ENCODE measurements at places on chromosomes 7 and 10. TPM values are rescaled to one million over a fixed set of nuclear protein-coding genes. Genes with fewer than 3 reads are reported as not detected.
A peak's percentile ranks its signal among the peaks of the same experiment; 100 is the strongest.

SPDYE11 gene
- polyA plus RNA-seq: not detected

SYNPO2L gene
- 0.12 TPM for polyA plus RNA-seq

RPEL1 gene
- polyA plus RNA-seq: not detected

SPAG6 gene
- 12.2 TPM for polyA plus RNA-seq

ZNF800 gene
- polyA plus RNA-seq: 7.7 TPM

- no peak overlapping the region for H3K4me3 ChIP-seq
- H3K27ac ChIP-seq: no peak overlapping the region
- H3K36me3 ChIP-seq: peaks cover 14% of the 10 kb centered on the region
- no peaks in the 10 kb centered on the region for H3K27me3 ChIP-seq
- no peak for DNase-seq
Observed at GRCh38 chr10:94608559-94608958, 63.0 kb downstream of the HELLS start.

GRCh38 chr10:1650542-1651269 lies 86.6 kb downstream of the ADARB2 start:
- no peaks in the 10 kb centered on the region for H3K4me1 ChIP-seq
- H3K27me3 ChIP-seq: no peaks in the 10 kb centered on the region
- no peaks in the 10 kb centered on the region for H3K36me3 ChIP-seq
- H3K4me3 ChIP-seq: no peak overlapping the region
- H3K27ac ChIP-seq: no peak overlapping the region
- no peak for DNase-seq

GRCh38 chr7:102044984-102045673 lies 227.7 kb downstream of the CUX1 start:
- H3K27me3 ChIP-seq: no peaks in the 10 kb centered on the region
- H3K4me3 ChIP-seq: no peak overlapping the region
- peak overlapping the region; percentile 56 for H3K27ac ChIP-seq
- H3K4me1 ChIP-seq: peaks cover 8% of the 10 kb centered on the region
- peak; percentile 97 for DNase-seq

DNA sequence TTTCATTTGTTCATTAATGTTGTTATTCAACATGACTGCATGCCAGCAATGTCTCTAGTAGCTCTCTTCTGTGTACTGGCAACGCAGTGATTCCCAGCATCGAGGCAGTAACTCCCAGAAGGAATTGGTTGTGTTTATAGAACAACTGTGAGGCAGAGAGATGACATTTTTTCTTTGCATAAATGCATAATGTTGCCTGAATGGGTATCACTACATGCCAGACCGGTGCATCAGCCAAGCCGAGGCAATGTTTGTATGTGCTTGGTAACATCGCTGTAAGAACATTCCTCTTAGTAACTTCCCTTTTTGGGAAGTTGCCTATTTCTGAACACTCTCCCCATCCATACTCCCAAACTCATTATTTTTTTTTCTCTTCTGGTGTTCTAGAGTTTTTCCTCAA lies 182.9 kb downstream of the HTR7 start:
- H3K4me1 ChIP-seq: no peaks in the 10 kb centered on the region
- H3K27me3 ChIP-seq: no peaks in the 10 kb centered on the region
- no peaks in the 10 kb centered on the region for H3K36me3 ChIP-seq
- DNase-seq: peak; percentile 46

GRCh38 chr7:6530626-6531491 lies 20.4 kb downstream of the GRID2IP start:
- peaks cover 34% of the 10 kb centered on the region for H3K27me3 ChIP-seq
- no peak overlapping the region for H3K4me3 ChIP-seq
- DNase-seq: no peak
- no peak overlapping the region for H3K27ac ChIP-seq

DNA sequence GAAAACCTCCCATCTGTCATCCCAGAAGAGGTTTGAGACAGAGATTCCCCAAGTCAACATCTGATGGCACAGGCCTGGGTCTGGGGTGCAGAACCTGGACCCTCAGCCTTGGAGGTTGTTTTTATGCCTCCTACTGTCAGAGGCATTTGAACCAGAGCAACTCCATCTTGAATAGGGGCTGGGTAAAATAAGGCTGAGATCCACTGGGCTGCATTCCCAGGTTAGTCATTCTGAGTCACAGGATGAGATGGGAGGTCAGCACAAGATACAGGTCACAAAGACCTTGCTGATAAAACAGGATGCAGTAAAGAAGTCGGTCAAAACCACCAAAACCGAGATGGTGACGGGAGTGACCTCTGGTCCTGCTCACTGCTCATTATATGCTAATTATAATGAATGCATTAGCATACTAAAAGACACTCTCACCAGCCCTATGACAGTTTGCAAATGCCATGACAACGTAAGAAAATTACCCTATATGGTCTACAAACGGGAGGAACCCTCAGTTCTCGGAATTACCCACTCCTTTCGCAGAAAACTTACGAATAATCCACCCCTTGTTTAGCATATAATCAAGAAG lies 92.0 kb downstream of the ITGA8 start:
- no peak overlapping the region for H3K4me3 ChIP-seq
- peaks cover 6% of the 10 kb centered on the region for H3K36me3 ChIP-seq
- no peaks in the 10 kb centered on the region for H3K27me3 ChIP-seq
- no peak overlapping the region for H3K27ac ChIP-seq

DNA sequence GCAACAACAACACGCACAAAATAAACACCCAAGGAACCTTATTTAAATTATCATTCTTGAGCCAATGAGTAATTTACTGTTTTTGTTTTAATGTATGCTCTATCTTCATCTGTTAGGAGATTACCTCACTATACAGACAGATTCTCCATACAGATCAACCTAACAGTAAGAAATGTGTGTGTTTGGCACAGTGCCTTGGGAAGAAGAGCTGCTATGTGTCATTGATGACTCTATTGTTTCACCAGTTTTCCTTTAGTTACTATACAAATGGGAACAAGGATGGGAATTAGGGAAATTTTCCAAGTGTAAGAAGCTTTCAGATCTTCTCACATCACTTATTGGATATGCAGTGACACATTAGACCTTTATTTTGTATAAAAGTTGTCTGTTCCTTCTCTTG lies 640.3 kb downstream of the NRG3 start:
- H3K27me3 ChIP-seq: no peaks in the 10 kb centered on the region
- no peaks in the 10 kb centered on the region for H3K36me3 ChIP-seq
- H3K4me1 ChIP-seq: no peaks in the 10 kb centered on the region
- DNase-seq: no peak
- no peak overlapping the region for H3K27ac ChIP-seq
- no peak overlapping the region for H3K4me3 ChIP-seq

DNA sequence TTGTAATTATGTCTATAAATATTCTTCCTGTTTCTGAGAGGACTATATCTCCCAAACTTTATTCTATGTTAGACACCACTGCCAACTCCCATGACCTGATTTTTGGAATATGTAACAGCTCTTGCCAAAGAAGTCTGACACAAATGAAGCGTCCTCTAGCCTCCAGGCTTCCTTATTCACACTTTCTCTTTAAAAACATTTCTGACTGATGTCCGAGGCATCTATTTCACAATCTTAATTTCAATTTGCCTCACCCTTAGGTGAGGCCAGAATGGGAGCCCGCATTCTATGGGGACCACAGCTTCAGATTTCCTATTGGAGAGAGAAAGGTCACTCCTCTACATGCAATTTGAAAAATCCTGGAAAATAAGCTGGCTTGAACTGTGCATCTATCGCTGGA lies 873.2 kb downstream of the GATA3 start:
- no peak overlapping the region for H3K27ac ChIP-seq
- no peaks in the 10 kb centered on the region for H3K36me3 ChIP-seq
- H3K27me3 ChIP-seq: no peaks in the 10 kb centered on the region
- no peaks in the 10 kb centered on the region for H3K4me1 ChIP-seq
- DNase-seq: no peak

DNA sequence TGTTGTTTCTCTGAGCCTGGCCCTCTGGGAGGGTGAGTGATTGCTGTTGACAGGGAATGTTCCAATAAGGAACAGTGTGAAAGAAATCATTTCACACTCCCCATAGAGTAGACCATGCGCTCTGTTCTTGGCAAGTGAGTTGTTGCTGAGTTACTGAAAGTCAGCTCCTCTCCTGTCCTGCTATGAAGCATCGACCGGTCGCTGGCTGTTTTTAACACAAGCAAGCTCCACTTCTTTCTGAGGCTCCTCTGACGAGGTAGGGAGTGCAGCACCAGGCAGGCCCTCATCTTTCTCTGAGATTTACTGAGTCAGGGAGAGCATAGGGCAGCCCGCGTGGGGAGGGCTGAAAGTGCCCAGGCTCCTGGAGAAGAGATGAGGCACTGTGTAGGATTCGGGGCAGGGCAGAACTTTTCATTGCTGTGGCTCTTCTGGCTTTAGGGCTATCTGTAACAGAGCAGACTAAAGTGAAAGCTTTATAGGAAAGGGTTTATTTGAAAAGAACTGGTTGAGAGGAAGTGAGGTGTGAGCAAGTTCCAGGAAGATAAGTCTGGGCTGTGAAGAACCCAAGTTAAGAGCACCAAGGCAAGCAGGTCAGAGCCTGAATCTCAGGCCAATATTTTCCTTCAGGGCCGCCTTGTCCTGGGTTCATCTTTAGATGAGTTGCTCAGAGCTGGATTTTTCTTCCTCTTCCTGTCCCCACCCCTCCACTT lies 332.2 kb downstream of the CCSER2 start:
- H3K36me3 ChIP-seq: no peaks in the 10 kb centered on the region
- no peaks in the 10 kb centered on the region for H3K27me3 ChIP-seq
- no peak overlapping the region for H3K27ac ChIP-seq
- H3K4me1 ChIP-seq: peaks cover 2% of the 10 kb centered on the region
- no peak for DNase-seq
- no peak overlapping the region for H3K4me3 ChIP-seq

DNA sequence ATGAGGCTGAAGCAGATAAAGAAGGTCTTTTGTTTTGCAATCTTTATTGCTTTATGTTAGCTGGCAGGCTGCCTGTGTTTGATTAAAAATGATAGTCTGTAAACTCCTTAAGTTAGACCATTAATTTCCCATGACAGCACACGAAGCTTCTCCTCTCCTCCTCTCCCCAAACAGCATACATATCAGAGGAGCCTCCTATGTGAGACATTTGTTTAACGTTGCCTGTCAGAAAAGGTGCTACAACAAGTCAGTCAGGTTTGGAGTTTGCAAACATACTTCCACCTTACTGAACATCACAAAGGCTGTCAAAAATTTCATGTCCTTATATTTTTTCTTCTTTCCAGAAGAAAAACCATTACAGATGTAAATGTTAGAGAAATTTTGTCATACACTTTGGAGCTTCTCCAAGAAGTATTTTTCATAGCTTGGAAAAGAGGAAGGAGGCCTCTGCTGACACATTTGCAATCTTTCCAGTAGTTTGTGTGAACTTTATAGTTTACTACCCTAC lies 393.1 kb downstream of the EXOC4 start:
- no peaks in the 10 kb centered on the region for H3K27me3 ChIP-seq
- H3K27ac ChIP-seq: no peak overlapping the region
- H3K4me1 ChIP-seq: no peaks in the 10 kb centered on the region
- no peaks in the 10 kb centered on the region for H3K36me3 ChIP-seq
- DNase-seq: peak; percentile 41
- H3K4me3 ChIP-seq: no peak overlapping the region

GRCh38 chr10:113161066-113161465 lies 211.0 kb downstream of the TCF7L2 start:
- DNase-seq: no peak
- peaks cover 43% of the 10 kb centered on the region for H3K36me3 ChIP-seq
- H3K27ac ChIP-seq: no peak overlapping the region
- H3K27me3 ChIP-seq: no peaks in the 10 kb centered on the region

DNA sequence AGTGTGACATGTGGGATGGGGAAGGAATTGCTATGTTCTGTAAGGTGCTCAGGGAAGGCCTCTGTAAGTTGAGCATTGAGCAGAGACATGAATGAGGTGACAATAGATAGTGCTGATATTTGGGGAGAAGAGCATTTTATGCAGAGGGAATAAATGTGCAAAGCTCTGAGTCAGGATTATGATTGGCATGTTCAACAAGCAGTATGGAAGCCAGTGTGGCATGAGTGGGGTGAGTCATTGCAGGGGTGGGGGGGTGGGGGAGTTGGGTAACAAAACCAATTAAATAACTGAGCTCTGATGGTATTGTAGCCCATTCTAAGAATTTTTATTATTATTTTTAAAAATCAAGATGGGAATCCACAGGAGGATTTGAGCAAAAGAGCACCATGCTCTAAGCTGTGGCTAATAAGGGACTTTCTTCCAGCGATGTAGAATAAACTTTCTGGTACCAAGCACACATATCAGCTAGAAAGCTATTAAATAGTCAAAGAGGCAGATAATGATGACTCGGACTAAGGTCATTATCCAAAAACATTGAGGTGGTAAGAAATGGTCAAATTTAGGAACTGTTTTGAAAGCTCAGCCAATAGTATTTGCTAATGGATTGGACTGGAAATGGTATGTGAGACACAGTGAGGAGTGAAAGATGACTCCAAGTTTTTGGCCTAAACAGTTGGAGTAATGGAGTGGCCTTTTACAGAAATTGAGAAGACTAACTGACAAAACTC lies 96.4 kb downstream of the PRKG1 start:
- no peak overlapping the region for H3K4me3 ChIP-seq
- H3K36me3 ChIP-seq: no peaks in the 10 kb centered on the region
- DNase-seq: no peak
- H3K27ac ChIP-seq: no peak overlapping the region

DNA sequence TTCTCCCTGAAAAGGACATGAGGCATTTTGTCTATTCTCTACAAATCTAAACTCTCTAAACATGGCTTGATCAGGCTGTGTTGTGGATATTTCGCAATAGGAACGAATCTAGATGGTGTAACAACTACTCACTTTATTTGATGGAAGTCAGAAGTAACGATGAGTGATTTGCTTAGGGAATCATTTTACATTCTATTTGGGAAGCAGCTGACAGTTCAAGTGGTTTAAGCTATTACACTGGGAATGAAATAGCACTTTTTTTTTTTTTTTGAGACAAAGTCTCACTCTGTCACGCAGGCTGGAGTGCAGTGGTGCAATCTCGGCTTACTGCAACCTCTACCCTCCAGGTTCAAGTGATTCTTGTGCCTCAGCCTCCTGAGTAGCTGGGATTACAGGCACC lies 44.1 kb downstream of the NPY start:
- H3K36me3 ChIP-seq: no peaks in the 10 kb centered on the region
- no peaks in the 10 kb centered on the region for H3K4me1 ChIP-seq
- no peaks in the 10 kb centered on the region for H3K27me3 ChIP-seq
- DNase-seq: peak; percentile 40
- H3K27ac ChIP-seq: no peak overlapping the region

DNA sequence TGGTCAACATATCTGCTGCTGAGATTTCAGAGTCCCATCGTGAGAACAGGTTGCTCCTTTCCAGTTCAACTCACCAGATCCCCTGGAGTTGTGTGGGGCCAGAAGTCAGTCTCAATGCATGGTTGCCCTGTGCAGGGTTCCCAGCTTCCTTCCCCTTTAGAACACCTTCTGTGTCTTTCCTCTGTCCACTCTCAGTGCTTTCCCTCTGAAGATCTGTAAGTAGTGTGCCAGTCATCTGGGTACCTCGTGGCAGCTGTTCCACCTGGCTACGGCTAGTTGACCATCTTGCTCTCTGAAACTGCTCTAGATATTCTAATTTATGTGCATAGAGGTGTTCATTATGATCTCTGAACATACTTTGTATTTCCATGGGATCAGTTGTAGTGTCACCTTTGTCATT lies 36.1 kb upstream of the PRSS37 start:
- H3K4me3 ChIP-seq: no peak overlapping the region
- H3K27me3 ChIP-seq: no peaks in the 10 kb centered on the region
- no peaks in the 10 kb centered on the region for H3K36me3 ChIP-seq
